ENCODE measurements at places on chromosomes 3 and 15.

GRCh38 chr15:88664151-88664778, 25.4 kb downstream of the ISG20 start:
- no peak for DNase-seq

DNA sequence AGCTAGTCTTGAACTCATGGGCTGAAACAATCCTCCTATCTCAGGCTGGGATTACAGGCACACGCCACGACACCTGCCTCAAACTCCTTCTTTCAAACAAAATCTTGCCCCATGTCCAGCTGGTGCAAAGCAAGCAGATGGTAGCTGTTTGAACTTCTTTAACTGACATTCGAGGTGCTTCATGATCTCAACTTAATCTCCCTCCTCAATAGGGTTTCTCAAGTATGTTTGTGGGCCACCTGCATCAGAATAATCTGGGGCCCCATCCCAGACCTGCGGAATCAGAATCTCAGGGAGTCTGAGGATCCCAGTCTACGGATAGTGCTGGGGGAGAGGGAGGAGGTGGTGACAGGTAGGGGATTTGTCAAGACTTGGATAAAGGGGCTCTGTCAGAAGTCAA, 20.9 kb upstream of the TRH start:
- DNase-seq, result no peak

GRCh38 chr3:98812851-98813374, 49.8 kb downstream of the ST3GAL6 start:
- DNase-seq, result no peak

DNA sequence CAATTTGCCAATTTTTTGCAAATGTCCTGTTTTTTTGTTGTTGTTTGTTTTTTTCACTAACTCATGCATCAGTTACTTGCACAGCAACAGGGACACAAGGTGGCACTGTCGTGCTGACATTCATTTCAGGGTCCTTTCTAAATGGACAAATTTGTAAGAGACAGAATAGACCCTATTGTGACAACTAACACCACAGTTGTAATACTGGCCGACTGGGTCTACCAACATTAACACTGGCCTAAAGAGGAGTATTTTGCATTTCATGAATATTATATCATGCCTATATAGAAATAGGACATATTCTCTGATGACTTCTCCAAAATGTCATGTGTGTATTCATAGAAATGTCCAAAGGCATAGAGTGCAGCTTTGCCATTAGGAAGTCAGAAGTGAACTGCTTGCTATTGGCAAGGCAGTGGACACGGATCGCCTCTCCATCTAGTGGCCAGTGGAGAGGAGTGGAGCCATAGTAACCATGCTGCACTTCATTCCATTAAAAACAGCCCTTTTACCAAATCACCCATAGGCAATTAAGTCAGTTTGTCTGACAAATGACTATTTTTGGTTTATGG, 54.8 kb downstream of the ZBTB20 start:
- peak; percentile 38 for DNase-seq

DNA sequence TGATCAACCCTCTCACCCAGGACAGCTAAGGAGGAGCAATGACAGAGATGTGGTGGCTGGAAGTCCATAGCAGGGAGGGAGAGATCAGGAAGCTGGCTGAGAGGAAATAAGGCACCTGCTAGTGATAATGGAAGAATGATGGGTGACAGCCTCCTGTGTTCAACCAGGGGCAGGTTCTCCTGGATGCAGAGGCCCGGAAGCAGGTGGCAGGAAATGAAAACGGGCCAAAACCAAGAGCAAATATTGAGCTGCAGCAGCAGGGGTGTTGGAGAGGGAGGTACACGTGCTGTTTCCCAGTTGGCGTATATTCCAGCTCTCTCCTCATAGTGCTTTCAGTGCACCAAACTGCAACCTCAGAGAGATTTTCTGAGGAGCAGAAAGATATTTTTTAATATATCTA, 213.4 kb upstream of the TBL1XR1 start:
- DNase-seq, result no peak

DNA sequence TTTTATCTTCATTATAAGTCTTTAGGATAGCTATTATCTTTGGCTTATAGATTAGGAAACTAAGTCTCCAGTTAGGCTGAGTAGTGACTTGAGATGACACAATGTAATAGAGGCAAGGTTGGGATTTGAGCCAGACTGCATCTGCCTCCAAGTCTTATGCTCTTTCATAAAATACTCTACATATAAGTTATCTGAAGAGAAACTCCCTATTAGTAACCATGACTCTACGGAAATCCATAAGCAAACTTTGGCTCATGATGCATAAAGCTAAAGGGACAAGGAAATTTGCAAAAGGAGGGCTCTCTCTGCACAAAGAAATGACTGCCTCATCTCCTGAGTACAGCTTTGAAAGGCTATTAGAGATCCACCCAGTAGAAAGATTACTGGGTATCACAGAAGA, 77.6 kb upstream of the FRMD4B start:
- DNase-seq, result no peak

GRCh38 chr3:140332131-140332530, 345.7 kb upstream of the TRIM42 start:
- DNase-seq, result no peak

DNA sequence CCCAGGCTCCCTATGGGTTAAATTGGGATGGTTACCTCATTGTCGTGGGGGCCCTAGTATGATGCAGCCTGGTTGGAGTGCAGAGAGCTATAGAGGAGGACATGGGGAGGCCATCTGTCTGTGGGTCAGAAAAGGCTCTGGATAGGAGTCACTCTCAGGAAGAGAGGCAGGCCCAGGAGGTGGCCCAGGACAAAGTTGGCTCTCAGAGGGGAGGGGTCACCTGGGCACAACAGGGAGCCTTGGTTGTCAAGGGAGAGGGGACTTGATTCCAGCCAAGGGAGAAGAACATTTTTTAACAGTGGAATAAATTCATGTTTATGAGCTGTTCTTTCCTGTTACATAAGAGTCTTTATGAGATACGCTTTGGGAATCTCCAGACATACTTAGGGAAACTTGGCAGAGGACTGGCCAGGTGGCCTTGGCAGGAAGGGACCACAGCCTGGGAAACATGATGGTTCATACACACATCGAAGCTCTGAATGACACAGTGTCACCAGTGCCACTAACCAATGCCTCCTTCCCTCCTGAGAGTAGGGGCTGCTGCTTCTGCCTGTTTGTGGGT, 27.5 kb upstream of the LCTL start:
- no peak for DNase-seq

- no peak for DNase-seq
These were observed 220.4 kb downstream of the SNRPN start for GRCh38 chr15:25175033-25175788.

All from AG09309 (cell line).